ENCODE measurements at places on chromosomes 2 and 18. TPM values are rescaled to one million over a fixed set of nuclear protein-coding genes. Genes with fewer than 3 reads are reported as not detected.

GRCh38 chr18:36322408-36322728 lies 24.9 kb downstream of the FHOD3 start:
- ATAC-seq: no peak

Gene SRD5A2
- total RNA-seq: 0.08 TPM

DNA sequence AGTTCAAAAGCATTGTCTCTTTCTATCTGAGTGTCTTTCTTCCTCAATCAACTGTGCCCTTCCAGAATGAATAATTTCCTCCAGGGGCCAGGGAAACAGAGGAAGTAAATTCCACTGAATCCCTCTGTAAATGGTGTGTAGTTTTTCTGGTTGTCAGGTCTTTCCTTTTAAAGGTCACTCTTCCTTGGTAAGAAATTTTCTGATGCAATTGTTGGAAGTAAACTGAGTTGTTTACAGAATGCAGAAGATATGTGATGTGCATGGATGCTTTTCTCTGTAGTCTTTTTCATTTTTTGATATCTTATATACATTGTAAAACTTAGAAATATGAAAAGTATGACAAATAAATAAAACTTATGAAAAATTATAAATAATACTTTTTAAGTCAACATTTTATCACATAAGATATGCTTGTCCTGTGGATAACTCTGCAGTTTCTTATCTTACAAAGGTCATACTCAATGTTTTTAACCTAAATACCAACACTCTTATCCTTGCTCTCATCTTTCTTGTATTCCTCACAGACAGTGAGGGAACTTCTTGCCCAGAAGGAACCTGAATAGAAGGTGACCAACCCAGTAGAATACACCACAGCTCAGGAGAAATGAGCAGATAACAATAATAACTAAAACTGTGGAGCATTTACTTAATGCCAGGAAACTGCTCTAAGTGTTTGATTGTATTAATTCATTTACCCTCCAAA lies 234.5 kb downstream of the METTL4 start:
- no peak for ATAC-seq

GRCh38 chr2:47661310-47661709 lies 121.6 kb upstream of the MSH6 start:
- no peak for ATAC-seq

GRCh38 chr2:144015036-144015435 lies 504.9 kb downstream of the ZEB2 start:
- ATAC-seq: no peak

Gene ALPP
- total RNA-seq: 0.41 TPM

DNA sequence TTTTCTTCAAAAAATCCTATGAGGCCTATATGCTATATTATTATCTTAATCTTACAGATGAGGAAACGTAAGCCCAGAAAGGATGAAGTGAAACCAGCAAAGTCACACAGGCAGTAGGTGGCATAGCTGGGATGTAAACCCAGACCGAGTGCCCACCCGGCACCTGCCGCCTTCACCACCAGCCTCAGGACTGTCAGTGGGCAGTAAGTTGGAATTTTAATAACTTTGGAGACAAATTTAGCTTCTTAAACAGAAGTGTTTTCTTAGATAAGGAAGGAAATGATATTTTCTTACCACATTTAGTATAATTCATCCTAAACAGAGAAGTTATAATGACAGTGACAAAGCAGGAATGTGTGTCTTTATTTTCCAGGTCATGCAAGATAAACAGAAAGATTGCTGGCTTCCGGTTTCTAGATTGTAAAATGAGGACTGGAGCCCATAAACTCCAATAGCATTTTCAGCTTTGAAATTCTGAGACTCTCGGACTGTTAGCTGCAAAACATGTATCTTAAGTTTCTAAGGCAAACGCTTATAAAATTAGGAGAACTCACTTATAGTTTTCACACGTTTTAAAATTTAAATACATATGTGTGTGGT lies 59.3 kb downstream of the CD8B2 start:
- no peak for ATAC-seq

DNA sequence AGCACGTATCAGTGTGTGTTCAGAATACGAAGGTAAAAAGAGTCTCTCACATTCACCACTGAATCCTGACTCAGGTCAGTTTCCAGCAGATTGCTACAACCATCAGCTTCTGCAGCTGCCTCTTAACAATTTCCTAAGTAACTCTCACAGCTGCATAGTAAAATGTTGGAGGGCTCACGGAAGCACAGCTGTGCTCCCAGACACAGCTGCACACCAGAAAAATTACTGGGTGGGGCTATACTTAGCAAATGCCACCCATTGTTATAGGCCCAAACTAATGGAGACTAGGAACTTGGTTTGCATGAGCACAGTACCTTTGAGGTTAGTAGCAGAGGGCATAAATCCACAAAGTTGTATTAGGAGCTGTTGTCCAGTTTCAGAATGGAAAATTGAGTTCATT lies 153.9 kb upstream of the ERBB4 start:
- peak; percentile 22 for ATAC-seq

Gene TRABD2A
- total RNA-seq: 2.2 TPM

- no peak for ATAC-seq
These were observed 649.1 kb downstream of the NYAP2 start for GRCh38 chr2:226048611-226049010.

- peak; percentile 80 for ATAC-seq
These were observed 255.4 kb downstream of the LOXHD1 start for GRCh38 chr18:46401486-46402070.

Gene HOXD12
- not detected for total RNA-seq

GRCh38 chr2:96876269-96877041 lies 6.6 kb upstream of the SEMA4C start:
- no peak for ATAC-seq

DNA sequence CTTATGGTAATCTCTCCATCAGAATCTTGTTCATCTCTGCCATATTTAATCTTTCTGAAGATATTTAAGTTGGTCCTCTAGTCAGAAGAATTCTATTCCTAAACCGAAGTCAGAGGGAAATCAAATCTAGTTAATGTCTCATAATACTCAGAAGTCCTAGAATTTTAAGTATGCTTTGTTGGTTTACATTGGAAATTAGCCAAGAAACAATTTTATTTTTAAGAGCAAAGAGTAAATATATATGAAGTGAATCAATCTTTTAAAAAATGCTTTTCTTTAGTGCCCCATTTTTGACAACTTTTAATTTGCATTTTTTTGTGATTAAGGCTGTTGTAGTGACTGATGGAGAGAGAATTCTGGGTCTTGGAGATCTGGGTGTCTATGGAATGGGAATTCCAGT lies 38.1 kb downstream of the ME2 start:
- no peak for ATAC-seq

- ATAC-seq: no peak
These were observed 91.6 kb upstream of the TTC39C start for GRCh38 chr18:23922939-23923338.

- ATAC-seq: no peak
These were observed 5.5 kb downstream of the ZNF532 start for GRCh38 chr18:58870130-58870529.

GRCh38 chr2:236862961-236863728 lies 222.5 kb upstream of the COPS8 start:
- peak; percentile 70 for ATAC-seq

DNA sequence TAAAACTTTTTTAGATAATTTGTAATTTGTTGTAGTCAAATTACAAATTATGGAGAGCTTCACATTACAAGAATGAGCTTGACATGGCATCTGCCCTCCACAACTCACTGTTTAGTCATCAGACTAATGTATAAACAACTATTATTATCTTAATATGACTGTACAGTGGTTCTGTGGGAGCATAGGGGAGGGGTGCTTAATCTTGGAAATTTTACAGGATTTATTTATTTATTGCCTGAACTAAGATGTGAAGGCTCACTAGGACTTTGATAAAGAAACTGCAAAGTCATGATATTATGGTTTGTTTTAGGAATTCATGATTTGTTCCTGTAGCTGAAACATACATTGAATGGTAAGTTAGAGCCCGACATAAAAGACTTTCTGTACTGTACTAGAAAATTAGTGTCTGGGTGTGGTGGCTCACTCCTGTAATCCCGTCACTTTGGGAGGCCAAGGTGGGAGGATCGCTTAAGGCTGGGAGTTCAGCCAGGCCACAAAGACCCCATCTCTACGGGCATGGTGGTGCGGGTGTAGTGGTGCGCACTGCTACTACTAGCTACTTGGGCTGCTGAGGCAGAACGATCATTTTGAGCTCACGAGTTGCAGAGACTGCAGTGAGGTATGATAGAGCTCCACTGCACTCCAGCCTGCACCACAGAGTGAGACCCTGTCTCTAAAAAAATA lies 2.1 kb downstream of the MARCHF7 start:
- no peak for ATAC-seq

DNA sequence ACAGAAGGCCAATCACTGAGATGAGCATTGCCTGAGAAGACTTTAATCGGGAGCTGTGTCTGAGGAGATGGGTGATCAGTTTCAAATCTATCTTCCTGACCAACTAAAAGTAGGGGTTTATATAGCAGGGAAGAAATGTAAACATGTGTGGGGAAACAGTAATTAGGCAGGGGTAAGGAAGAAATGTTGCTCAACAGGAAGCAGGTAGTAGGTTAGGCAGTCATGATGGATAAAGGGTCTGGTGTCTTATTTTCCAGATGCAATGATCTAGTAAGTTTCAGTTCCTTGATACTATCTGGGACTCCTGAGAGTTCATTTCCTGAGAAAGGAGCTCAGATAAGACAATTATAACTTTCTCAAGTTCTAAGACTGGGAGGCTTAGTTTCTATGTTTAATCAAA lies 33.8 kb upstream of the DNAJC10 start:
- no peak for ATAC-seq

- no peak for ATAC-seq
These were observed 149.7 kb upstream of the STON1 start for GRCh38 chr2:48380208-48380607.

Gene PDE1A
- 11.1 TPM for total RNA-seq

Gene SERPINB3
- not detected for total RNA-seq

GRCh38 chr2:161042990-161043625 lies 117.1 kb upstream of the TANK start:
- ATAC-seq: peak; percentile 60

DNA sequence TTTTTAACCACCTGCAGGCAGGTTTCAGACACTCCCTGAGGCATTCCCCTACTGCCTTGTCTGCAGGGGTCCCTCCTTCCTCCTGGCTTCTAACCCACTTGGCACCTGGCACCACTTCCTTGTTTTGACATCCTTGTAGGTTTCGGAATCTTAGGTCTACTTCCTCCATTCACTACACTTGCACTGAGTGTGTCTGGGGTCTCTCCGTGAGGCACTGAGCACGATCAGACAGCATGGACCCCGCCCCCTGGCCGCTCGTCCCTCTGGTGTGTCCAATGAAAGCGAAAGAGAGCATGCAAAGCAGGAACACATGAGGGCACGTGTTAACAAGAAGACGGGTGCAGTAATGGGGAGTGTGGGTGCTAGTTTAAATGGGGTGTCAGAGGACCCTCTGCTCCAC lies 63.8 kb downstream of the HAUS1 start:
- no peak for ATAC-seq

Gene CABLES1
- total RNA-seq: 4.6 TPM

- ATAC-seq: no peak
These were observed 2.5 kb downstream of the GALNT5 start for GRCh38 chr2:157259960-157260359.

Gene DHRS9
- not detected for total RNA-seq

DNA sequence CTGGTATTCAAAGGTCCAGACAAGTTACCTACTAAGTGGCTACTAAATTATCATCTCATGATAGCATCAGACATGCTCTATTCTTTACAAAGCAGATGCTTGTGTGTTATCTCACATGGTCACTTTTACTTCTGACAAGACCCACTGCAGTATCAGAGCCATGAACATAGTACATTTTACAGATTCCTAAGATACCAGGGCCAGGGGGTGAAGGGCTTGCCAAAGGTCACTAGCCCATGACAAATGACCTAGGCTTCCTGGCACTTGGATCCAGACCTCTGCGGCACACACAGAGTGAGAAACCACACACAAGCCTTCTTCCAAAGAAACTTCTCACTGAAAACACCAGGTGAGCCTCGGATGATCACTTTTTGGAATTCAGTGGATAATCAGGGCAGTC lies 446.8 kb downstream of the EIPR1 start:
- ATAC-seq: no peak

DNA sequence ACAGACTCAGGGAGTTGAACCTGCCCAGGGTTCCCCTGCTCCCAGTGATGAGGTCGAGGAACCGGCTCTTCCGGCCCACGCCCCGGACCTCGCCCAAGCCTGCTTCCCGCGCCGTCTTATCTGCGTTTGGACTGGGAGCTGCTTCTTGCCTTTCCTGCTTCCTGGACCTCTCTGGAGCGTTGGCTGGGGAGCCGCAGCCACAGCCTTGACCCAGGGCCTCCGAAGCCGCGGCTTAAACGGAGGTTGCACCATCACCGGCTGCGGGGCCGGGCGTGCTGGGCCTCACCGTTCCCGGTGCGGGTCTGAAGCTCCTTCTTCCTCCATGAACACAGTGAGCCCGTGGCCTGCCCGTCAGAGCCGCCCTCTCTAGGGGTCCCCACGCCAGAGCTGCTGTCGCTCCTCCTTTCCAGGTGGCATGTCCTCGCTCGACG lies 13.3 kb downstream of the NTSR2 start:
- no peak for ATAC-seq

- no peak for ATAC-seq
These were observed 13.4 kb downstream of the ITGAV start for GRCh38 chr2:186603286-186603685.

Gene SDC1
- total RNA-seq: 8.0 TPM

GRCh38 chr2:197359859-197360258 lies 49.3 kb upstream of the ANKRD44 start:
- no peak for ATAC-seq

DNA sequence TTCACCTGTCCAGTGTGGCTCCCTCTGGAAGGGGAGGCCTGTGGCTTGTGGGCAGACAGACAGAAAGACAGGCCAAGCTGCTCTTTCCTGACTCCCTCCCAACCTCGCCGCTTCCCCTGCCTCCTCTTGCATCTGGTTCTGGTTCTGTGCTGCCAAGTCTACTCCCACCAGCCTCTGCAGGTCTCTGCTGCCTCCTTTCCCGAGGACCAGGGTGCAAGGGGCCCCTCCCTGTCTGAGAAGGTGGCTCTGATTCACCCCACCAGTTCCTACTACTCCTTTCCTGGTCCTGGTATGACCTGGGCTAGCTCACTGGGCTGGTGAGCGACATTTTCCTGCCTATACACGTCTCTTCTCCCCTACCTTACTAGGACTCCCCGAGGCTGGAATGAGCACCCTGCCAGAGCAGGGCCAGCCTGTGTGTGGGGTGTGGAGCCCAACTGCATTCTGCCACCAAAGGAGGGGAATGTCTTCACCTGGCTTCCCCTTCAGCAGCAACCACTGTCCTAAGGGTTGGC lies 238.5 kb downstream of the CELF4 start:
- no peak for ATAC-seq

- ATAC-seq: no peak
These were observed 1.4 kb downstream of the ARID5A start for GRCh38 chr2:96537734-96538486.

Data from motor neuron (in vitro differentiated cells).